ENCODE measurements at places on chromosomes 2 and 18.

- DNase-seq = no peak
Measured at GRCh38 chr18:13578400-13578799, 148.0 kb downstream of the FAM210A start.

GRCh38 chr2:71596011-71596410 is 142.7 kb downstream of the DYSF start:
- DNase-seq = peak; percentile 47

DNA sequence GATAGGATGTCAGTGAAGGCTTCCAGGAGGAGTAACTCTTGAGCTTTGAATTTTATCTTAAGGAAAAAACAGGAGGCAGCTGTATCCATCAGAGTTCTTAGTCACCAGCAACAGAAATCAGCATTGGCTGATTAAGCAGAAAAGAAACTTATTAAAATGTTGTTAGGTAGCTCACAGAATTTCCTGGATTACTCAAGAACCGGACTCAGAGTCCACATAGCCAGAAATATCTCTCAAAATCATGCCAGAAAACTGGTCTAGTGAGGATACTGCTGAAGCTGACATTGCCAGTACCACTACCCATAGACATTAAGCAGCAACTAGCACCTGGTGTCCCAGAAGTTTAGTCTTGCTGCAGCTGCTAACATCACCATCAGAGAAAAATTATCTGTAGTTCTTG is 10.1 kb upstream of the AFTPH start:
- DNase-seq = no peak

DNA sequence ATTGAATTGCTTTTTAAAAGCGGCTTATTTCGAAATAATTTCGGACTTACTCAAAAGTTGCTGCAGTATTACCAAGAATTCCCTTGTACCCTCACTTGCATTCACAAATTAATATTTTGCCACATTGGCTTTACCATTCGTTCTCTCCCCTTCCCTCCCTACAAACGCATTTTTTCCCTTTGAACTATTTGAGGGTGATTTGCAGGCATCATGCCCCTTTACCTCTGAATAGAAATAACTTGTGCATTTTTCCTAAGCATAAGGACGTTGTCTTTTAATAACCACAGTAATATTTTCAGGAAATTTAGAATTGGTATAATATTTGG is 608 bp downstream of the CCDC138 start:
- DNase-seq = no peak

GRCh38 chr2:65351948-65352595 is 80.3 kb downstream of the SPRED2 start:
- no peak for DNase-seq

DNA sequence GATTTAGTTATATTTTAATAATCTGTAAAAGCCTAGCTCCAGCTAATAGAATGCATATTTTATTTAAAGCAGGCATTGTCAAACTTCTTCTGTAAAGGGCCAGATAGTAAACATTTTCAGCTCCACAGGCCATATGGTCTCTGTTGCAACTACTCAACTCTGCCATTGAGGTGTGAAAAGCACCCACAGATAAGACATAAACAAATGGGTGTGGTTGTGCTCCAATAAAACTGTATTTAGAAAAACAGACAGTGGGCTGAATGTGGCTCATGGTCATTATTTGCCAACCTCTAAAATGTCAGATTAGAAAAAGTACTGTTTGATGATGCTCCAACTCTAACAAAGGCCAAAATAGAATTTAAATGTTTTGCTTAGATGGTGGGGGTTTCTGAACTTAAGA is 519.9 kb downstream of the RNF144A start:
- no peak for DNase-seq

- no peak for DNase-seq
Measured at GRCh38 chr2:134586326-134586965, 132.4 kb downstream of the TMEM163 start.

DNA sequence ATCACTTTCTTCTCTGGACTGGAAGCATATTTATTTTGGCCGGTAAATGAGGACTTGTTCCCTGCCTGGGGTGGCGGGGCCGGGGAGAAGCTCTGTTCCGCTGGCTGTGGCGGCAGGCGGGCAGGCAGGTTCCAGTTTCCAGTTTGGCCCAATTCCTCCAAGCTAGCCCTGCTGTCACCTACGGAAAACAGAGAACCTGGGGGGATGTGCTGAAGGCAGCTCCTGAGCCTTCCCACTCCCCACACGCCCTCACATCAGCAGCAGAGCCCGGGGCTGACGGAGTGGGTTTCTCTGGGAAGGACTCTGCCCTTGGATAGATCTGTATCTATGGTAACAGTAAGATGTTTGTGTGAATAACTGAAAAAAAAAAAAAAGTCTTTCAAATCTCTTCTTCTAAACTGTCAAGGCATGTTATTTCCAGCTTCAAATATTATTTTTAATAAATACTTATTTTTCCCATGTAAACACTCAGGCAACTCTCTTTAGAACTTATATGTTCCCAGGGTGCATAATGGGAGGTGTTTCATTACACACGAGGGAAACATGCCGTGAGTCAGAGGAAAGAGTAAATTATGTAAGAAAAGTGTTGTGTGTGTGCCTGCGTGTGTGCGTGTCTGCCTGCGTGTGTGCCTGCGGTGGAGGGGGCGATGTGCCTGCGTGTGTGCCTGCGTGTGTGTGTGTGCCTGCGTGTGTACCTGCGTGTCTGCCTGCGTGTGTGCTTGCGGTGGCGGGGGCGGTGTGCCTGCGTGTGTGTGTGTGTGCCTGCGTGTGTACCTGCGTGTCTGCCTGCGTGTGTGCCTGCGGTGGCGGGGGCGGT is 116.1 kb upstream of the ZNF516 start:
- DNase-seq = no peak

Data from skin of body (tissue), 3 donors.